ENCODE measurements at places on chromosomes 13 and 19. TPM values are rescaled to one million over a fixed set of nuclear protein-coding genes. Genes with fewer than 3 reads are reported as not detected.

GRCh38 chr13:78168981-78169380, 250.3 kb upstream of the EDNRB start:
- no peak for DNase-seq

GRCh38 chr19:17687857-17688784, at the start of gene UNC13A:
UNC13A (minus strand) TSS chr19:17688354; CDS start chr19:17688199, 155 bp downstream.
- peak; percentile 50 for DNase-seq

DNA sequence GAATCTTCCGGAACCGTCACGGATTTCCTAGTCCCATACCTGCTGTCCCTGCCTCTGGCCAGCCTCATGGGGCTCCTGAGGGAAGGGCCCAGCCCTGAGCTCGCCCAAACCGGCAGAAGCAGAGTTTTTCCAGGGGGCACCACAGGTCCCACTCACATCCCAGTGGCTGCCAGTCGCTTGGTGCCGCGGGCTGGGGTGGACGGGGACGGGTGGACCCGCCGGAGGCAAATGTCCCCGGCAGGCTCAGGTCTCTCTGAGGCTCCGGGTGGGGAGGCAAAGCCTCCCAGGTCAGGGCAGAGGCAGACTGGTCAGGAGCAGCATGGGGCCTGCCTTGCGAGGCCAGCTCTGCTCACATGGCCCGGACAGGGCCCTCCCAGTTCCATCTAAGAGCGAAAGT, 24.8 kb downstream of the ADPRHL1 start:
- no peak for DNase-seq

DNA sequence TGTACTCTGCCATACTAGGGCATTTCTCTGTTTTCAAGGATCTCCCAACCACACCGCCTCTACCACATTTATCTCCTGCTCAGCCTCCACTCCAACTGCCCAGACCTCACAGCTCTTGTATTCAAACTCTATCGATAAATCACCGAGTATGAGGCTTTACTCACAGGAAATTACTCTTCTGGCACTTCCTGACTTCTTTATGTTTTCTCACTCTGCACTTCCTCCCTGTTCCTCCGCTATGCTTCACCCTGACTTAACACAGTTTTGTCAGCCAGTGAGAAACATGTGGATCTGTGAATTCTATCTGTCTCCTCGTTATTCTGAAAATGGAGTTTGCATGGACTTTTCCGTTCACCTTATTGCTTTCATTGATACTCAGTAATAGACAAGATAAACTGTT, 2.6 kb upstream of the CARD8 start:
- no peak for DNase-seq

DNA sequence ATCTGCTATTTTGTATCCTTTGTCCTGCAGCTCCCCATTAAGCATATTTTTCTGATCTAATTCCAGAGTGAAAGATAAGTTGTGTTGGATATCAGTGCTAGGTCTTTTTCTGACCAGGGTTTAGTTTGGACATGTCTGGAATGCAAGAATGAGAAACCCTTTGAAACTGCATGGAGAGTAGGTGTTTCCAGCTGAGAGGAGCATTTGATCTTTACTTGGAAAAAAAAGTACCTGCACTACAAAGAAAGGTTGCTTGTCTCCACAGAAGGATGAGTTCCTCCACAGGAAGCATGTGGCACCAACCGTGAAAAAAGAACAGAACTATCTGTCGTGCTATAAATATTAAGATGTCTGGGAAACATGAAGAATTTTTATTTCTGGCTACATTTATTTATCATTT, 36.6 kb upstream of the MED4 start:
- DNase-seq: no peak

DNA sequence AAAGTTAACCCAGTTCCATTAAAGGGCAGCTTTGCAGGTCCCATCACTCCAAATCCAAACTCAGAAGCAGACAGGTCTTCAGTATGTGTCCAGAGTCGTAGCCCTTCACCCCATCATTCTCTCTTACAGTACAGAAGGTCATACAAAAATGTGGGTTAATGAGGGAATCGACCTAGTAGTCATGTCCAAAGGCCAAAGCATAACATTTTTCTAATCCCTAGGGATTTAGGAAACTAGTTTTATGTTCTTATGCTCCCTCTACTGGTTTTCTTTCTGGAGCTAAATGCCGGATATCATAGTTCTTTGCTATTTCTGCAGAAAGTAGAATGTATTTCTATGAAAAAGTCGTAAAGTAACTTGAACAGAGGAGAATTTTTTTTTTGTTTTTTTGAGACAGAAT, 72.2 kb downstream of the DHRS12 start:
- no peak for DNase-seq

DNA sequence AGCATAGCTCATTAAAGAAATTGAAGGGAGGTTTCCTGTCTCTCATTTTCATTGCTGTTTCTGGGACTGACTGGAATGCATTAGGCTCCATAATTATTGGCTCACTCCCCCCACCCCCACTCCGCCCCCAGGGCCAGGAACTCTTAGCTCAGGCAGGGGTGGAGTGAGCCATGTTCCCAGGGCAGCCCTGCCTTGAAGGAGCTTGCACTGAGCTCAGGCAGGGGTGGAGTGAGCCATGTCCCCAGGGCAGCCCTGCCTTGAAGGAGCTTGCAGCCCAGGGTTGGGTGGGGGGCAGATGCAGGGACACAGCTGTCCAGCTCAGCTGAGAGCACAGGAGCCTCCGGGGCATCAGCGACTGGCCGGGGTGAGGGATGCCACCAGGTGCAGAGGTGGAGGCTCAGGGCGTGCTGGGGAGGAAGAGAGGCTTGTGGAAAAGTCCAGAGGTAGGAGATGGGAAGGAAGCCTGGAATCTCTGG, 39.1 kb upstream of the TFDP1 start:
- DNase-seq: no peak

GRCh38 chr19:6720369-6721137, at the start of gene C3:
C3 (minus strand) TSS chr19:6720650; CDS start chr19:6720589, 61 bp downstream.
- DNase-seq: no peak

DNA sequence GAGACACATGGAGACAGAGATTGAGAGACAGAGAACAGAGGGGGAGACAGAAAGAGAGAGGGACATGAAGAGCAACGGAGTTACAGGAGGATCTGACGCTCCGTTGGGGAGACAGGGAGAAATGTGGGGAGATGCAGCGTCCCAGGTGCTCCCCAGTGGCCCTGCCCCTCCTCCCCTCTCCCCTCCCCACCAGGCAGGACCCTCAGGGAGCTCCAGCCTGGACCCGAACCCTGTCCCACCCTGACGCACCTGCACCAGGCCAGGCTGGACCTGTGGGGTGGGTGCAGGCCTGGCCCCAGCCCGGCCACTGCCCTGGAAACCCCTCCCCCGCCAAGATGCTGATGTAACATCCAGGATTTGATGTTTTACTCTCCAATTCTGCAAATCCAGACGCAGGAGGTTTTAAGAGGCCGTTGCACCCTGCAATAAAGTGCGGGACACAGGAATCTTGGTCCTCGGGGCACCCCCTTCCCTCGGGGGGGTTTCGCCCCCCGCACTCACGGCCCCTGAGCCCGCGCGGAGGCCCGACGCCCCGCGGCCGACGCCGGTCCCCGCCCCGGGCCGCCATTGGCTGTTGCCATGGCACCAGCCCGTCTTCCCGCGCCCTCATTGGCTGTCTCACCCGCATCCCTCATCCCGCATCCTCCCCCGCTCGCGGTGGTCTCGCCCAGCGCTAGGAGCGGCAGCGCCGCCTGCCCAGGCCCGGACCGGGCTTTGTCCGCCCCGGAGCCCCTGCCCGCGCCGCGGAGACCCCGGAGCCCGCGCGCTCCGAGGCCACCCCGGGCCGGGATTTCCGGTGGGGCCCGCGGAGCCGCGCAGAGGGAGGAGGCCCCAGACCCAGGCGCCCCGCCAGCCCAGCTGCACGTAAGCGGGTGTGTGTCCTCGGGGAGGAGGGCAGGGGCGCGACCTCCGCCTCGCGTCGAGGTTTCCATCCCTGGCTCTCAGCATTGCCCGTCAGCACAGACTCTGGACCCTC, at the start of gene APC2:
Gene APC2, plus strand, starts transcription at position 655 of the 976 bp plus-strand sequence. CDS start 2,881 bp downstream, outside the sequence.
- DNase-seq: no peak

GRCh38 chr13:94362411-94362909, 117.0 kb downstream of the DCT start:
- peak; percentile 78 for DNase-seq

DNA sequence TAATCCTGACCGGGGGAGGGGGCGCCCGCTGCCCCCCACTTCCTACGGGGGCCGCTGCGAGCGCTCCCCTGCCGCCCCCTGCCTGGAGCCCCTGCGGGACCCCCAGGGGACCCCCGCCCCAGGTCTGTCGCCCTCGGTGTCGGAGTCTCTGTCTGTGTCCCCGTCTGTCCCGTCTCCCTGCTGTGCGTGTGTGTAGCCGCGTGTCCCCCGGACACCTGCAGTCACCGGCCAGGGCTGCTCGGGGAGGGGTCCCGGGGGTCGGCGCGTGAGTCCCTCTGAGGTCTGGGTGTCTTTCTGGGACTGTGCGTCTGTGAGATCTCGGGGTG, 7.7 kb upstream of the NFIC start:
- DNase-seq: no peak

- no peak for DNase-seq
Measured at GRCh38 chr19:31304831-31305312, 44.4 kb downstream of the TSHZ3 start.

GRCh38 chr13:103908911-103909310, 842.7 kb upstream of the SLC10A2 start:
- DNase-seq: no peak

- DNase-seq: no peak
Measured at GRCh38 chr13:43230989-43231388, 207.6 kb downstream of the DNAJC15 start.

DNA sequence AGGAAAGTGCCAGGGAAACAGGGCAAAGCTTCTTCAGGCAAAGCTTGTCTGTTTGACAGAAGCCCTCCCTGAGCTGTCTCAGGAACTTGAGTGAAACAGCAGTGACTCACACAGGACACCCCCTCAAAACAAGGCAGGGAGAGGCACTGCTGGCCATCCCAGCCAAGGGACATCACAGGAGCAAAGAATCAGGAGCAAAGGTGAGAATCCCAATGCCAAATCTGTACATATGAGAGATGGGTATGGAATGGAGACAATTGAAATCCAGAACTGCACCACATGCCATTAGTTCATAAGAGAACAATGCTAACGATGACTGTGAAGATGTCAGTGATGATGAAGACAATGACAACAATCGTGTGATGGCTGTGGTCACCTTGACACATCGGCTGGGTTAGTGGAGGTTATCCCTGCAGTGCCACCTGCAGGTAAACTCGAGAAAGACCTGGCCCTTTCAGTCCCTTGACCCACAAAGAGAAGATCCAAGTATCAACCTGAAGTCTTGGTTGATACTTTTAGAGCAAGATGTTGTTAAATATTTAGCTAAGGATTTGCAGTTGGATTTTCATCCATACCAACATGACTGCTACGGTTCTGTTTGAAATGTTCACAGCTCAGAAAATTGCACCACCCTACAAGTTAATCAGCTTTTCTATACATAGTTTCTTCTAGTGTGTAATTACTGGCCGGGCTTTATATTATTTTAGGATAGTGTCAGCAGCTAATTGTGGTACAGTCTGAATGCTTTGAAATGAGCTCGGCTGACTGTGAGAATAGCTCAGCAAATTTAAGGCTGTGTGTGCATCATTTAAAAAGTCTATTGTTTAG, 42.0 kb upstream of the IPO5 start:
- no peak for DNase-seq

DNA sequence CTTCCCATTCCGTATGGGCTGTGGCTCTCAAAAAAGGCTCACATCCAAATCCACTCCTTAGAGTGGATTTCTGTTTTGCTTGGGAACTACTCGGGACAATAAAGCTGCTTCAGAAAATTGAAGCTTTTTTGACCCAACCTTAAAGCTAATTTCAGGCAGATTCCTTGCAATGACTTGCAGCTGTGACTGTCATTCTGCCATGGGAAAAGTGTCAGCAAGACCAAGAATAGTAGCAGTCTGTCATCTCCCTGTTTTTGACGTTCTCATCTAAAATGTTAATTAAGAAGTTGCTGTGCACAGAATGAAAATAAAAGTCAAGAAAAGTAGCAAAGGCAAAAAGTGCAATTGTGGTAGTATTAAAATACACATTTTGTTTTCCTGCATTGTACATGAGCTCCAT, 304.7 kb downstream of the COG6 start:
- DNase-seq: no peak

GRCh38 chr13:110156301-110157049, 150.5 kb downstream of the COL4A1 start:
- DNase-seq: no peak

GRCh38 chr19:51031220-51031879, 3.5 kb downstream of the KLK12 start:
- DNase-seq: no peak

DNA sequence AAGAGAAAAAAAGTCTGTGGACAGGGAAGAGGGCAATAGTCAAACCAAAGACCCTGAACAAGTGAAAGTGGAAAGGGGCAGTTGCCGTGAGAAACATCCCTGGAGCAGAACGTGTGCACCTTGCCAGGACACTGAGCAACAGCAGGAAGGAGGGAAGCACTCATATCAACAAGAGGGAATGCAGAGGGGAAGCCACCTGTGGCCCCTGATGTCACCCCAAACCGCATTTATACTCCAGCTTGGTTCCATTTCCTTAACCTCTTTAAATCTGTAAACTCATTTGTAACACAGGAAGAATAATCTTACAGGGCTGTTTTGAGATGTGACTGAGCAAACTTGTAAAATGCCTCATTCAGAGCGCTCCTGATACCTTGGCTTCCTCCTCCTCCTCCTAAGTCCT, 698.8 kb downstream of the DIAPH3 start:
- no peak for DNase-seq

- no peak for DNase-seq
Measured at GRCh38 chr13:21047591-21048282, 13.6 kb downstream of the LATS2 start.

- DNase-seq: no peak
Measured at GRCh38 chr19:29372461-29372860, 153.3 kb upstream of the VSTM2B start.

DNA sequence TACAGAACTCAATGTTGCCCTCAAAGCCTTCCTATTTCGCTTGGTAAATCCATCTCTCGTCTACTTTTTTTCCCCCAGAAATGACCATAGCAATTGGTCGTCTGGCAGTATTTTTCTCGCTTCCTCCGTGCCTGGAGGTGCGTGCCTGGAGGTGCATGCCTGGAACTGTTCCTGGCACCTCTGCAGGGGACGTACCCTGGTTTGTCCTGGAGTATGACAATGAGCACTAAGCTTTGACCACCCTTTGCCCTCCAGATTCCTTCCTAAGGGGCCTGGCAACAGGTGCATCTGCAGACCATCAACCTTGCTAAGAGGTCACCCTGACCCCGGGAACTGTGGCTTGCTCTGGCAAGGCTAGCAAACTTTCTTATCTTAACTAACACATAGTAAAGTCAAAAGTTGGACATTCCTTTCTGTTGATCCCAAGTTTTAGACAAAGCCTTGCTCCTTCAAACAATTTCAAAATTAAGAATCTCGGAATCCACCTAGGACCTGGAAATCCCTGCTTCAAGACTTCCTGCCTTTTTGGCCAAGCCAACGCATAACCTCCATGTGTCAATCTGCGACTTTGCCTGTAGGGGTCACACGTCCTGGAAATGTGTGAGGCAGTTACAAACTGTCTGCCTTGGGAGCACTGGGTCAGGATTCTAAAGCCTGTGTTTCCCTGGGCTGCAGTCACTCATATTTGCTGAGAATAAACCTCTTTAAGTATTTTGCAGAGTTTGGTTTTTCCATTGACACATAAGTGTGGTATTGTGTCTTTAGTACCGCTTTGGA, 28.8 kb upstream of the TUBGCP3 start:
- DNase-seq: no peak

CGB7 gene
- polyA plus RNA-seq: 0.78 TPM

ICAM5 gene
- polyA plus RNA-seq: 0.18 TPM

SPACA4 gene
- polyA plus RNA-seq: not detected

PRR22 gene
- polyA plus RNA-seq: 1.3 TPM

BCL2L12 gene
- polyA plus RNA-seq: 16.4 TPM

ABHD13 gene
- 16.6 TPM for polyA plus RNA-seq

FCER2 gene
- polyA plus RNA-seq: not detected

RAB3A gene
- polyA plus RNA-seq: 3.4 TPM

PROZ gene
- 0.75 TPM for polyA plus RNA-seq

MRPL54 gene
- polyA plus RNA-seq: 30.5 TPM

POU2F2 gene
- 0.72 TPM for polyA plus RNA-seq
